ENCODE measurements at places on chromosomes 5 and 9.

DNA sequence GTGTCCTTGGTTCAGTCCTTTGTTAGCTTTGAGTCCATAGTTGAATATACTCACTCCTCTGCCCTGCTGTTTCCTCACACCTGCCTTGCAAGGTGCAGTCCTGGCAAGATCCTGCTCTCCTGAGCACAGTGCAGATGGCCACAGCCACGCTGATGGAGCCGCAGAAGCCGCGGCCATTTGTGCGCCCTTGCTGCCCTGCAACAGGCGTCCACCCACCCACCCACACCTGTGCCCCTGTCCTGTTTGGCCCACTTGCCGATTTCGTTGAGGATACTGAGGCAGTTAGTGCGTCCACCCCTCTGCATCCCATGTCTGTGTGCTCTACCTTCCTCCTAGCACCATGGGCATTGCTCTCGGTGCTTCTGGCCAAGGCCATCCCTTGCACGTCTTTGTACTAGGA lies 51.1 kb upstream of the LRRTM2 start:
- no peak for DNase-seq

DNA sequence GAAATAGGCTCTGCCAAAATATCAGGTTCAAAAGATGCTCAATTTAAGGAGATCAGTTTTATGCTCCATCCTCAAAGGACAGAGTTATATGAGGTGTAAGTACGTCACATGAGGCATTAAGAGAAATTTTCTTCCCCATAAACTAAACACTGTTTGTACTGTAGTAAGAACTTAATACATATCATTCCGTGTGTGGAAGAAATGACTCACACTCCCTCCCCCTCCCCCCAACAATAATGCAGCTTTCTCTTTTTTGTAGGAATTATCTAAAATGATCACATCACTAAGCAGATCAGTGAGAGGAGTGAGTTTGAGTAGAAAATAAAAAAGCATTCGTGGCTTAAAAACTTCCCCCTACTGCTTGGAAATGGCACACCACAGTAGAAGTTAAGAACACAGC lies 2.2 kb downstream of the CDH12 start:
- peak; percentile 11 for DNase-seq

GRCh38 chr9:124016175-124017050 lies 4.8 kb downstream of the LHX2 start:
- no peak for DNase-seq

- DNase-seq = peak; percentile 15
Measured at GRCh38 chr9:99919930-99920329, 13.5 kb downstream of the STX17 start.

DNA sequence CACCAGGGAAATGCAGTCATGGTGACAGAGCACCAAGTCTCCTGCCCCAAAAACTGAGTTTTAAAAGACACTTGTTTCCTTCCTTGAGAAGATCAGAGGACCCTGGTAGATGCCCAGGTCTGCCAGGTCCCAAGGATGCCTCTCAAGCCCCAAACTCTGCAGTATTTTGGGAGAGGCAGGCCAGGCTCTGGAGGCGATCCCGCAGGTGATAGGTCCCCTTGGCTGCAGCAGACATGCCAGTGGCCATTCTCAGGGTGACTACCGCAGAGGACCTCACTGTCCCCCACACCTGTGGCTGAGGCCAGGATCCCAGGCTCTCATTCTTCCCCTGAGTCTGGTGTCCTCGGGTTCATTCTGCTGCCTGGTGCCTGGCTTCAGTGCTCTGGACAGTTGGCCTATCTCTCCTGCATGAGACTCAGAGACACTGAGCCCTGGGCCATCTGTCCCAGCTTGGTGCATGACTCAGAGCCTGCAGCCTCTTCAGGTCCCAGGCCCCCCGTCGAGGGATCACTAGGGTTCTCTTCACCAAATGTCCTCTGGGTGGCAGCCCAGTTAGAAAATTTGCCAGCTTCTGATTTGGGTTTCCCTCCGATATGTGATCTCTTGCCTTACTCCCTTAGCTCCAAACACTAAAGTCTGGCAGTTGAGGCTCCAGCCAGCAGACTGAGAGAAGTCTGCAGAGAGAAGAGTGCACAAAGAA lies 59.7 kb upstream of the GARNL3 start:
- peak; percentile 28 for DNase-seq

DNA sequence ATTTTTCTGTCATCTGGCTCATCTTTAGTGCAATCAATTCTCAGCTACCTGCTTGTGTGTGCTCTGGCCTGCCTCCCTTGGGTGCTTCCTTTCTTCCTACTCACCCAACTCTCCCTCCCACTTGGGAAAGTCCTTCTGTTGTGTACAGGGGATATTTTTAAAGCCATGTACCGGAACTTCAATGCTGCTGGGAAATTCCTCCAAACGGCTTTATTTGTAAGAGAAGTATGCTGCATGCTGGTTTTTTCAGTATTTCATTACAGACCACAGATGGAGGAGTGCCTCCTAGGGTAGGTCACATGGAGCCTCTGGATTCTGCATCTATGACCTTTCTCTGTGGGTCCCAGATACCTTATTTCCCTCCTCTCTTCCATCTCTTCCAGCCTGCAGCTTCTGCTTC lies 5.4 kb upstream of the HMHB1 start:
- DNase-seq = peak; percentile 11
